Mesendoderm (in vitro differentiated cells): ENCODE measurements at places on chromosomes 4 and X.
A peak's percentile ranks its signal among the peaks of the same experiment; 100 is the strongest.

DNA sequence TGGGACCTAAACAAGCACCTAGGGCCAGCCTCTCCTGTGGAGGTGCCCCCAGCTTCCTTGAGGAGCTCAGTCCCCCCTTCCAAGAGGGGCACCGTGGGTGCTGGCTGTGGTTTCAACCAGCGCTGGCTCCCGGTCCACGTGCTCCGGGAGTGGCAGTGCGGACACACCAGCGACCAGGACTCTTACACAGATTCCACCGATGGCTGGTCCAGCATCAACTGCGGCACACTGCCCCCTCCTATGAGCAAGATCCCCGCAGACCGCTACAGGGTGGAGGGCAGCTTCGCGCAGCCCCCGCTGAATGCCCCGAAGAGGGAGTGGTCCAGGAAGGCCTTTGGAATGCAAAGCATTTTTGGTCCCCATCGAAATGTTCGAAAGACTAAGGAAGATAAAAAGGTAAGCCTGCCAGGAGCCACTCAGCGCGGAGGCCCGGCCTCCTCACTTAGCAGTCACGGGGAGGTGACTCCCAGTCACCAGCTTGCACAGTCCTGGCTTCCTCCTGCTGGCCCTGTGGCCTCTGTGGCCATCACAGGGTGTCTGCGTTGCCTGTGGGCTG lies 24.9 kb downstream of the RGS12 start:
- DNase-seq: no peak

DNA sequence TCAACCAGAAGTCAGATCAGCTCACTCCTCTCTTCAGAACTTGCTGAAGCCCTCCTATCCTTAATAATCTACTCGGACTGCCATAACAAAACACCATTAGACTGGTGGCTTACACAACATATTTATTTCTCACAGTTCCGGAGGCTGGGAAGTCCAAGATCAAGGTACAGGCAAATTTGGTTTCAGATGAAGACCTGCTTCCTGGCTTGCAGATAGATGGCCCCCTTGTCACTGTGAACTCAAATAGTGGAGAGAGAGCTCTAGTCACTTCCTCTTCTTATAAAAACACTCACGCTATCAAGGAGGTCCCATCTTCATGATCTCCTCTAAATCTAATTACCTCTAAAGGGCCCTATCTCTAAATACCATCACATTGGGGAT lies 125.1 kb downstream of the CAMK2D start:
- peak; percentile 54 for DNase-seq

- DNase-seq: no peak
These were observed 881.0 kb downstream of the PCDH18 start for GRCh38 chr4:136651278-136651667.

GRCh38 chr4:172945611-172946010 lies 223.0 kb upstream of the GALNT7 start:
- peak; percentile 10 for DNase-seq

DNA sequence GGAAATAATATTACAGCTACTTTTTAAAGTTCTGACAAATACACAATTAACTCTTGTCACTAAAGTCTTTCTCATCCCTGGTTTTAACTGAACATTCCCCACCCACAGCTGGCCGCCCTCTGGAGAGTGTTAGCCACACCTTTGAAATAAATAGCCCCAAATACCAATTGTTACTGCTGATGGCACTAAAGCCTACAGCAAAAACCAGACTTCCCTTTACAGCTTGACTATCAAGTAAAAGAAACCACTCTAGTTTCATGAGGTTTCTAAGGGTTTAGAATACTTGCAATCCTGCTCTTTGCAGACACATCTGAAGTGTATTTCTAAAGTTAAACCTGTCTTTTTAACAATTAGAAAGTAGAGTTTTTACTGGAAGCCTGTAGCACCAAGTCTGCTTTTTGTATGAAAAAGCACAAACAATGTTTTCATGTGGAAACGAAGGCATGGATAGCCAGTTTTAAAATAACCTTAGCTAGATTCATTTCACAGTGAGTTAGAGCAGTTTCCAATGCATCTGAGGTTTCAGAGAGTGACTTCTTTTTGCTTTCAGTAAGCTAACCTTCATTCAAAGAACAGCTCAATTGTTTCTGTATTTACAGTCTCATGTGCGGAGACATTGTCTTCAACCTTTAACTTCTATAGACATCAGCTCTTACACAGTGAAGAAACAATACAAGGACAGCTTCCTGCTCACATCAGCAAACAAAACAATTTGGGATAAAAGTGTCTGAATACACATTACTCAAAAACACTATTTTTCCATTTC lies 164.8 kb upstream of the VEGFC start:
- no peak for DNase-seq

DNA sequence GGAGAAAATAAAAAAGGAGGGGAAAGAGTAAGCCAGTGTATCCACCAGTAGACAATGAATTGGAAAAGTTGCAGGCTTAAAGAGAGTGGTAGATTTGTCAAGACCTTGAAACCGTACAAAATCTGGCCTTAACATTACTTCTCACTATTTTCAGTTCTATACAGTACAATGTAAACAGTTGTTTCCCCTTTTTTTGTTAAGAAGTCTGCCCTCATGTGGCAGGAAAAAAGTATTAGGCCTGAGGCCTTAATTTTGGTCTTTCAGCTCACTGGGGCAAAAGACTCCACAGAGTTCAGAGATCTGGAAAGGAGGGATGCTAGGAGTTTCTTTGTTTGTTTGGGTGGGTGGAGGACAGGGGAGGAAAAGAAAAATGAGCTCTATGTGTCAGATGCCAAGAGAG lies 92.8 kb upstream of the CCDC160 start:
- peak; percentile 18 for DNase-seq

DNA sequence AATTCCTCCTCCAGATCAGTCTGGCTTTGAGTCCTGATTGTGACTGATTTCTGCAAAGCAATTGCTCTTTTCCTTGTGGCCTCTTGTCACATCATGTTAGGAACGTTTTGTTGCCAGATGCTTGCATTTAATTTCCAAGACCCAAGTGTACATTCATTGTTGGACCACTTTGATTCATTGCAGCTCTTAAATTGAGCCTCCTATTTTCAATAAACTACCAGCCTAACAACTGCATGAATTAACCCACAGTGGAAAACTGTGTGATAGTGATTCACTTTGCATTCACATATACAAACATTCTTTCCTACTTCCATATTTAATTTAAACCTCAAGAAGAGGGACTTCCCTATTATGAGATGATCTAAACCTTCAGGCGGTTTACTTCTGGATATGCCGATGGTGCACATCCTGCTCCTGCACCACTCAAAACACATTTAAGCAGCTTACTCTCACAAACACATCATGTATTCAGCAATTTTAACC lies 118.4 kb downstream of the AFF1 start:
- DNase-seq: no peak

GRCh38 chrX:56765811-56766553 lies 36.9 kb downstream of the NBDY start:
- no peak for DNase-seq

- no peak for DNase-seq
These were observed 21.9 kb upstream of the CYP4V2 start for GRCh38 chr4:186169333-186169944.

GRCh38 chr4:85132117-85132516 lies 165.6 kb upstream of the WDFY3 start:
- no peak for DNase-seq

- no peak for DNase-seq
These were observed 48.5 kb upstream of the HDAC8 start for GRCh38 chrX:72621163-72621562.

DNA sequence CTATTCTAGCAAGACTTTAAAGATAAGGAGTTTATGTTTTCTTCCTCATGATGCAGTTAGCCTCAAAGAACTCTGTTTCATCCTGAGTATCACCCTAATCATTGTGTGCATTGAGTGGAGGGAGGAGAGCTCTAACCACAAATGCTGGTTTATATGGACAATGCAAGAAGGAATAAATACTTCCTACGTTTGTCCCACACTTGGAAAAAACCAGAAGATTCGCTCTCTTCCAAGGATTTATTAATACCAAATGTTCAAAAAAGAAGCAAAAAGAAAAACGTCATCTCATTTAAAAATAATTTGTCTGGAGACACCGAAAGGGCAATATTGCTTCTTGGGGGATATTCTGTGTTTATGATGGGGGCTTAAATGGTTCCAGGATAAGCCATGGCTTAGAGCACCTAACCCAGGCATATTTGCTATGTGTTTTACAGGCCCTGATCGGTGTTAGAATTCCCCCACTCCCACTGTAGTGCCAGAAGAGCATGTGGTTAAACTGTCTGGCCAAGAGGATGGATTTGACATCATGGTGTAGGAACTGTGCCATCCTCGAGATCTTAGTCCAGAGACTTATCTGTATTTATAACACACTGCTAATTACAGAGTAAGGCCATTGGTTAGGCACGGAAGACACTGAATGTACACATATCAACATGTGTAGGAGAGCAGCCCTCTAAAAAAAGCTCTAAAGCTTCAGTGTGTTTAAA lies 227.2 kb downstream of the ANK2 start:
- DNase-seq: no peak

DNA sequence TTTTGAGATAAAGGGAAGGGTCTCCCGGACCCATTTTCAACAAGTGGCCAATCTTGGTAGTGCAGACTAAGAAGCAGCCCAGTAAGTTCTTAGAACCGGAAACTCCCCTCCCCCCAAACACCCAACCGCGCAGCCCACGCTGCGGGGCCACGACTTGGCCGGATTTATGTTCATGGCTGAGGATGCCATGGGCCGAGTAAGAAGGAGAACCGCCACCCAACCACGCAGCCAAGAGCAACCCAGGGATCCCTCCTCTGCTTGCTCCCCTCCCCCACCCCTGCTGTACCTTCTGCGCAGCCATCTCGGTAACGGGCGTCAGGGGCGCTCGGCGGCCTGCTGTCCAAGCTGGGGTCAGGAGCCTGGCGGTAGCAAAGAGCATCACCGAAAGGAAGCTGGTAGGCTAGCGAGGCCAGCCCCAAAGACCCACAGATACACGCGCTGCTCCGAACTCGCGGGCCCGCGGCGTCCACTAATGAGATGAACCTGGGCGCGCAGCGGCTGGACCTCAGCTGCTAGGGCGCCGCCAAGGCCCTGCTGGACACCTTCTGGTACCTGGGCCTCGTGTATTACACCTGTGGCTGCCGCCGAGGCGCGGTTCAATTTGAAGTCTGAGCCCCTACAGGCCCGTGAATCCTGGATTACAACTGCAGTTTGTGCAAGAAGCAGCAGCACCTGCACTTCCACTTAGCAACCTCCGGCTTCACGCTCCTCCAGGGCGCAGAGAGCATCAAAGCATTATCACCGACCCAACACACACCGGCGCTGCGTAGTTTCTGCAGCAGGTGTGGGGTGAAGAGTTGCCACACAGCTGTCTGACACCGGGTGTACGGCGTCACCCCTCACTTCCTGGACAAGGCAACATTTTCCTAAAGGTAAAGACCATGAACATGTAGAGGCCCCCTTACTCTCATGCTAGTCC lies 63.4 kb downstream of the NUDT10 start:
- peak; percentile 52 for DNase-seq

GRCh38 chr4:27233531-27233930 lies 372.9 kb downstream of the STIM2 start:
- DNase-seq: no peak

DNA sequence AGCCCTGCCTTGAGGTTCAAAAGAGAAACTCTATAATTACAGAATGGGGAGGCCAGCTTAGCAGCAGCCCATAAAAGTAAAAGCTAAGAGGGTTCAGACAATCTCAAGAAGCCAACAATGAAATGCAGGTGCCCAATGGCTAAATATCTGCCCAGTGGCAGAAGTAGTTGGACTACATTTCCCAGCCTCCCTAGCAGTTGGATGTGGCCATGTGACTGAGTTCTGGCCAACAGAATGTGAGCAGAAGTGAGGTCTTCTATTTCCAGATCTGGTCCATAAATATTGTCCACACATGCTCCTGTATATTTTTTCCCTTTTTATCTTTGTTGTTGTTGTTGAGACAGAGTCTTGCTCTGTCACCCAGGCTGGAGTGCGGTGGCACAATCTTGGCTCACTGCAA lies 127.9 kb upstream of the NHS start:
- no peak for DNase-seq

- no peak for DNase-seq
These were observed 55.1 kb downstream of the DMD start for GRCh38 chrX:33156152-33156726.

- DNase-seq: no peak
These were observed 2.1 kb upstream of the DHRSX start for GRCh38 chrX:2502668-2503519.

GRCh38 chr4:123564758-123565346 lies 168.3 kb downstream of the SPRY1 start:
- DNase-seq: peak; percentile 96

- DNase-seq: peak; percentile 64
These were observed 13.3 kb upstream of the MID1 start for GRCh38 chrX:10633722-10634121.

GRCh38 chrX:13123247-13123856 lies 78.9 kb upstream of the FAM9C start:
- no peak for DNase-seq

DNA sequence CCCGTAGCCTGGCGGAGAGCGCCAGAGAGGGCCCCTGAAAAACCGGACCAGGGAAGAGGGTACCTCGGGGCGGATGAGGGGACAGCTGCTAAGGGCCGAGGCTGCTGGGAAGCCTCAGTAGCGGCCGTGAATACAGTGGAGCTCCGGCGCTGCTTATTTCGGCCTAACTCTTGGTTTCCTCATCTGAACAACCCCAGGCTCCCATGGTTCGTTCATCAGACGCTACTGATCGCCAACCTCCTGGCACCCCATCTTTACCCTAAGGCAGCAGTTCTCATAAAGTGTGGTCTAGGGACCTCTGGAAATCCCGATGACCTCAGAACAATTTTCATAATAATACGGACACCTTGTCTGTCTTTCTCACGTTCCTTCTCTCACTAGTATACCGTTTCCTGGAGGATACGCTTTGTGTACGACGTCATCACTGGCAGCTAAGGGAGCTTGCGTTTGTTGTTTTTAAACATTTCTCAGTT lies 645 bp upstream of the RAB28 start:
- DNase-seq: no peak

DNA sequence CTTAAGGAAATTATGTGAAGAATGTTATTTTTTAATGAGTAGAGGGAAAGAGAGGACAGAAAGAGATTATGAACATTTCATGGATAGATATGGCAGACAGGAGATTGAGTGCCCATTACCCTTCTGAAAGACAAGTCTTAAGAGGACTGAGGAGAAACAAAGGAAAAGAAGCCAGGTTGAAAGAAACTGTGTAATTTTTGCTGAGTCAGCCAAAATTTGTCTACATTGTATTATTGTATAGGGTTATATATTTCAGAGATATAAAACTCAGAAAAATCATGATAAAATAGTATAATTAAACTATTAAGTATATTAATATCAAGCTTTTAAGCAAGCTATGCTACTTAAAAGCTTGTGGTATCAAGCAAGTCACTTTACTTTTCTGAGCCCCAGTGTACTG lies 4.9 kb downstream of the TMPRSS11B start:
- DNase-seq: no peak

DNA sequence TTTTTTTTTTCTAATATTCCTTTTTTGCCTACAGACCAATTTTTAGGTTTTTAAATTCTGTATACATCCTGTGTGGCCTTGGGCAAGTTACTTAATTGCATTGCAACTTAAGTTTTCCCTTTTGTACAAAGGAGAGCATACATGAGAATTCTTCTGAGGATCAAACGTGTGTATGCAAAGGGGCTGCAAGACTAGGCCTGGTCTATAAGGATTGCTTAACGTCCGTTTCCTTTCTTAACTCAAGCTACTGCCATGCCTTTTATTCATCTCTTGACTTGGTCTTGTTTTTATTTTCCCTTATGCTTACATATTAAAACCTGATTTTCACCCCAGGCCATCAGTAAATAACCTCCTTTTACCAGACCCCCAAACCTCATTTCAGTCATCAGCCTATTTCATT lies 13.6 kb downstream of the RBPJ start:
- DNase-seq: no peak

GRCh38 chr4:74934888-74935287 lies 2.0 kb downstream of the PARM1 start:
- no peak for DNase-seq
